ENCODE measurements at places on chromosomes 16 and 17.

- no peak for DNase-seq
These were observed 26.6 kb downstream of the PIEZO1 start for GRCh38 chr16:88758227-88758943.

- DNase-seq, result peak; percentile 94
These were observed 1.3 kb downstream of the METRN start for GRCh38 chr16:716200-716568.

DNA sequence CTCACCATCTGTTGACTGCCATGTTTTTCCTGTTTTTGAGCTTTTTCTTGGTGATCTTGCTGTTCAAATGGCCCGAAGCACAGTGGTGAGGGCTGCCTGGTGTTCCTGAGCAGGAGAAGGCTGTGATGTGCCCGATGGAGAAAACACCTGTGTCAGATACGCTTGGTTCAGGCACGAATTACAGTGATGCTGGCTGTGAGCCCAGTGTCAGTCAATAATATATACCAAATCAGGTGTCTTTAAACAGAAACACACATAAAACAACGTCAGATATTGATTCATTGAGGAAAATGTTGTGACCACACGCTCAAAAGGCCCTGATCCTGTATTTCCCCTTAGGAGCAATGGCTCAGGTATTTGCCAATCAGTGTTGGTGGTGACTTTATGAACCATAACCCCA is 111.7 kb downstream of the SDR42E1 start:
- no peak for DNase-seq

DNA sequence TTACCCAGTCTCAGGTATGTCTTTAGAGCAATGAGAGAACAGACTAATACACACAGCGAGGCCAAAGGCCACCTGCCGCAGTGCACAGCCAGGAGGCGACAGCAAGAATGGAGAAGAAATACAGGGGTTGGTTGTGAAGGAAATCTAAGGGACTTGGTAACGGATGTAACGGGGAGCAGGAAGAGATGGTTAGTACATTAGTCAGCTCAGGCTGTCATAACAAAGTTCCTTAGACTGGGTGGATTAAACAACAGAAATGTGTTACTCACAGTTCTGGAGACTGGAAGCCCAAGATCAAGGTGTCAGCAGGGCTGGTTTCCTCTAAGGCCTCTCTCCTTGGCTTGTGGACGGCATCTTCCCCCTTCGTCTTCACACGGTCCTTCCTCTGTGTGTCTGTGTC is 47.1 kb downstream of the TVP23C start:
- no peak for DNase-seq

DNA sequence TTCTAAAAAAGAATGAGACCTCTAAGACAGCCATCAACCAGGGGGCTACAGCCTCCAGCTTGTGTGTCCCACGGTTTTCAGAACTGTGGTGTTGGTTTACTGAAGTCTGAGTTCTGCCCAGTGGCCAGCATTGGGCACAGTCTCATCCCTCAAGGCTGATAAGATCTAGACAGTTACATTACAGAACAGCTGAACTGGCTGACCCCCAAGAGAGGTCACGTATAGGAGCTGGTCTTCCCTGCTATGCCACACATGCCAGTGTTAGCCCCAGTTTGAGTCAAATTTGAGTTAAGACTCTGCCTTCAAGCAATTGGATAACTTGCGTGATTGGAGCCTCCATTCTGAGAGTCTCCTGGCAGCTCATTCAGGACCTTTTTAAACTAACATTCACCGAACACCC is 14.8 kb upstream of the NUP93 start:
- no peak for DNase-seq

GRCh38 chr16:3235856-3236669 is 1.1 kb upstream of the ZNF200 start:
- DNase-seq, result no peak
